MCF 10A (cell line): ENCODE measurements at places on chromosomes 2 and 18. TPM values are rescaled to one million over a fixed set of nuclear protein-coding genes. Genes with fewer than 3 reads are reported as not detected.

The MYL1 gene
- total RNA-seq = not detected in 2 replicates

The DOK1 gene
- 3.4 and 4.6 TPM in 2 replicates for total RNA-seq

The PIEZO2 gene
- total RNA-seq = 0.49 and 0.93 TPM in 2 replicates

The CBLN2 gene
- total RNA-seq = not detected in 2 replicates

The ALLC gene
- total RNA-seq = not detected in 2 replicates

The ASB18 gene
- total RNA-seq = not detected in 2 replicates

The ELOA2 gene
- total RNA-seq = not detected in 2 replicates

The LPIN2 gene
- total RNA-seq = 13.1 and 15.9 TPM in 2 replicates

The FAM228A gene
- not detected in 2 replicates for total RNA-seq

The FAP gene
- total RNA-seq = 8.7 and 12.1 TPM in 2 replicates

The TEKT4 gene
- total RNA-seq = not detected in 2 replicates
